ENCODE measurements at places on chromosomes 5 and 9. TPM values are rescaled to one million over a fixed set of nuclear protein-coding genes. Genes with fewer than 3 reads are reported as not detected.
A peak's percentile ranks its signal among the peaks of the same experiment; 100 is the strongest.

DNA sequence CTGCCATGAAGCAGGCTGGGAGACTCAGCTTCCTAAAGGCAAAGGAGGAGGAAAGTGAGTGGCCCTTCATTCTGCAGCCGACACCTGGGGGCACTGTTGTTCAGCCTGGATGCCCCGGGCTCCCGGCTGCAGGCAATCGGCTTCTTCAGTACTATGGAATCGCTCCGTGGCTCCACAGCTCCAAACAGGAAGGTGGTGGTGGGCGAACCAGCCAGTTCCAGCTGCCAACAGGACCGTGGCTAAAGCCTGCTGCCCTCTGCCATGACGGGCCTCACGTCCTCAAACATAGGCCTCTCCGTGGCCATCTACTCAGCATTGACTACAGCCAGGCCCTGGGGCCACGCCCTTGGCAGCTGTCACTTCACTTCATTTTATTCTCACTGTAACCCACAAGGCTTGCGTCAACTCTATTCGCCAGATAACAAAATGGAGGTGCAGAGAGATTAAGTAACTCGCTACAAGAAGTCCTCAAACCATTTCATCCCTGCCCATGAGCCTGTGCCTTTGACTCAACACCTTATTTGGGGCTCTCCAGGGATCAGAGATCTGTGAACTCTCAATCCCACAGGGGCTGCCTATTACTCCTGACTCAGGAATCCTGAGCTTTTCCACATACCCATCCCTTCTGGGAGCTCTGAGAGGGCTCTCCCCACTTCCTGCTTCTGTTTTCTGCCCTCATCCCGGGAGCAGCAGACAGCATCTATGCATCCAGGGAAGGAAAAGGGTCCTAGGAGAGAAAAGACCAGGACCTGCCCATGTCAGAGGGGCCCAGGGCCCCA, 38.0 kb downstream of the PAX5 start:
- DNase-seq = peak; percentile 53

GRCh38 chr9:106731910-106732309, 131.1 kb upstream of the ZNF462 start:
- no peak for DNase-seq

DNA sequence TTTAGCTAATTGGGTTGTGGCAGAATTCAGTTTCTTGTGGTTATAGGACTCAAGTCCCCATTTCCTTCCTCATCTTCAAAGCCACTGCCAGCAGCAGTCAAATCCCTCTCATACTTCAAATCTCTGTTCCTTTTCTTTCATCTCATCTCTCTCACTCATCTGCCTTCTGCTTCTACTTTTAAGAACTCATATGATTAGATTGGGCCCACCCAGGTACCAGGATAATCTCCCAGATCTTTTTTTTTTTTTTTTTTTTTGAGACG, 8.0 kb upstream of the REEP5 start:
- DNase-seq = no peak

GRCh38 chr5:133384903-133385302, 227.4 kb downstream of the FSTL4 start:
- no peak for DNase-seq

The ADRB2 gene
- polyA plus RNA-seq = 3.0 TPM
